ENCODE measurements at places on chromosomes 1 and 21.

GRCh38 chr1:25800703-25801377 is 847 bp downstream of the SELENON start:
- DNase-seq: no peak

DNA sequence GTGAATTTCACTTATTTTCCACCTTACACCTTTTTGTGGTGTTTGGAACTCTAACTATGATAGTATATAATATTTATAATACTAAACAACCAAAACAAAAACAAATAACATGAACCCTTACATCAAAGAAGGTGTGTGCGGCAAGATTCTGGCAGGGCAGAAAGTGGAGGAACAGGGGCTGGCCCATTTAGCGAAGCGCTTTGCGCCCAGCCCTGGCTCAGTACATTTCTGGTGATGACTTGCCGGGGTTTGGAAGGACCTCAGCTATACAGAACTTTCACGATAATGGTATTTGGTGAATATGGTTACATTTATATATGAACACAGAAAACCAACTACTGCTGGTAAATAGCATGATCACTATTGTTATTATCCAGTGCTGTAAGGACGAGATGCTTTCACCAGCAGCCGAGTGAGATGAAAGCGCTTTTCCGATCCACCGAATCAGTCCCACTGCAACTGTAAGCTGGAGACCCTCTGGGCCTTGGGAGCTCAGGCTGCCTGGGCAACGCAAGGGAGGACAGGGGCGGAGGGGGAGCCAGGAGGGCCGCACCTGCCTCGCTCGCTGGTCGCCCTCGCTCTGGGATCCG is 63.9 kb downstream of the CD247 start:
- DNase-seq: no peak

GRCh38 chr1:84344286-84344685 is 42.8 kb downstream of the SAMD13 start:
- no peak for DNase-seq

- no peak for DNase-seq
Measured at GRCh38 chr1:13756557-13757315, 56.7 kb downstream of the PRDM2 start.

GRCh38 chr1:154593390-154593789 is 14.6 kb downstream of the ADAR start:
- no peak for DNase-seq

DNA sequence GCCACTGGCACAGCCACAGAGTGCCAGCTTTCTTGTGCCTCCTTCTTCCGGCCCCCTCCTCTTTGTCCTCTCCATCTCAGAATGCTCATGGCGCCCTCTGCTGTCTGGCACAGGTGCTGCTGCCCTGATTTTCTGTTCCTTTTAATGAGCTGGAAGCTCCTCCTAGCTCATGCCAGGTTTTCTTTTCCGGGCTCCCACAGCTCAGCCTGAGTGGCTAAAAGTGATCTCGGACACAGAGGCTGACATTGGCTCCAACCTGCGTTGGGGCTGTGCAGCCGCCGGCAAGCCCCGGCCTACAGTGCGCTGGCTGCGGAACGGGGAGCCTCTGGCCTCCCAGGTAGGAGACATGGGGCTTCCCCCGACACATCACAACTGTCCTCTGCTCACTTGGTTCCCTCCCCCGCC is 18.7 kb downstream of the CNTN2 start:
- DNase-seq: peak; percentile 13

DNA sequence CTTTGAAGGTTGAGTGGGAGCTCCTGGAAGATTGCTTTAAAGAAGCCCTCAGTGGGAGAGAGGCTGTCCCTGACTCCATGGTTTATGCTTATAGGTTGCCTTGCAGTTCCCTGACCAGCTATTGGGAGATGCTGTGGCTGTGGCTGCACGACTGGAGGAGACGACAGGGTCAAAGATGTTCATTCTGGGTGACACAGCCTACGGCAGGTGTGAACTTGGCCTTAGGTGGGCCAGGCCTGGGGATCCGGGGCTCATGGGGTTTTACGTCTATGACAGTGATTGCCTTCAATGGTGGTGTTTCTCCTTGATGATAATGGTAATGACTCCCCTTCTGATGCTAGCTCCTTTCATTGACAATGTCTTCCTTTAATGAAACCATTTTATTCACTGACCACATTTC is 692 bp downstream of the DPH2 start:
- DNase-seq: no peak

- no peak for DNase-seq
Measured at GRCh38 chr1:7199077-7199779, 414.0 kb downstream of the CAMTA1 start.

GRCh38 chr1:24935615-24936484 is 5.8 kb upstream of the RUNX3 start:
- DNase-seq: no peak

GRCh38 chr1:33237579-33237978 is 18.7 kb upstream of the ZNF362 start:
- DNase-seq: no peak

DNA sequence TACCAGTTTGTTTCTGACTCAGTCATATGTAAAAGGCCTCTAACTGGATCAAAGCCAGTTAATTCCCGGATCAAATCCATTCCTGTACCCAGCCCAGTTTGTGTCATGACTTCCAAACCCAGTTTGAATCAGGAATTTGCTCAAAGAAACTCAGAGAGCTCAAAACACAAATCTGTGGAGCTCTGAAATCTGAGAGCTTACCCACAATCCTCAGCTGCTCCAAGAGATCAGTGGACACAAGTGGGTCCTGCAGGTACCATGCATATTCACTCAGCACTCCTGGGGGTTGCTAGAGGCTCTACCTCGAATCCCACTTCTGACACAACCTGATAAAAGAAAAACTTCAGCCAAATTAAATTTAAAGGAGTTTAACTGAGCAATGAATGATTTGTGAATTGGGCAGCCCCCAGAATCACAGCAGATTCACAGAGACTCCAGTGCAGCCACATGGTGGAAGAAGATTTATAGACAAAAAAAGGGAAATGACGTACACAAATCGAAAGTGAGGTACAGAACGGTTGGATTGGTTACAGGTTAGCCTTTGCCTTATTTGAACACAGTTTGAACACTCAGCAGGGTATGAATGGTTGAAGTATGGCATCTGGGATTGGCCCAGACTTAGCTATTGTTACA is 11.9 kb upstream of the MRPL55 start:
- DNase-seq: no peak

DNA sequence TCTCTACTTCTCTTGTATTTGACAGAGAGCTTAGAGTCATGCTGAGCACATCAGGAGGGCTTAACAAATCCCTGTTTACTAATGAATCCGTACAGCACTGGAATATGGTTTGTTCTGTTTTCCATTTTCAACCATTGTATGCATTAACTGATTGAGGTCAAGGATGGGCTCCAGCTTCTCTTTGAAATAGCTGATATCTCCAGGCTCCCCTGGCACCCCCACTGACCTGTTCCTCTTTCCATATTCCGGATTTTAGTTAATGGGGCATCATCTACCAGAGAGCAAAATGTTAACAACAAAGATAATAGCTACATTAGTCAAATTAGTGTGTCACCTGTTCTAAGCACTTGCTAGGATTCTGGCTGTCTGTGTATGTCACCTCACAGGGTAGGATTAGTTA is 57.6 kb downstream of the NENF start:
- DNase-seq: no peak

DNA sequence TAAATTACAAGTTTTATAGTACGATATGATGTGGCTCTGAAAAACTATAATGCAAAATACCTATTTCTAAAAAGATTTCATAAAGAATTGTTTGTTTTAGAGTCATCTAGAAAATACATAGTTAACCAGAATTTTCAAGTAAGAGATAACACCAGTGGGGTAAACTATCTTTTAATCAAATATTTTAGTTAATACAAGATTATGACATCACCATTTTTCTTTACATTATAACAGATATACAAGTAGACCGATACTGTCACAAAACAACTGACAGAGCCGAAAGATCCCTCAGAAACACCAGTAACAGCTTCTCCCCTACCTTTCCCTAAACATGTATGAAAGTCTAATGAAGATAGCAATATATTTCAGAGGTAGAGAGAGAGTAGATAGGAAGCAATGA is 54.2 kb downstream of the EPS15 start:
- DNase-seq: no peak

DNA sequence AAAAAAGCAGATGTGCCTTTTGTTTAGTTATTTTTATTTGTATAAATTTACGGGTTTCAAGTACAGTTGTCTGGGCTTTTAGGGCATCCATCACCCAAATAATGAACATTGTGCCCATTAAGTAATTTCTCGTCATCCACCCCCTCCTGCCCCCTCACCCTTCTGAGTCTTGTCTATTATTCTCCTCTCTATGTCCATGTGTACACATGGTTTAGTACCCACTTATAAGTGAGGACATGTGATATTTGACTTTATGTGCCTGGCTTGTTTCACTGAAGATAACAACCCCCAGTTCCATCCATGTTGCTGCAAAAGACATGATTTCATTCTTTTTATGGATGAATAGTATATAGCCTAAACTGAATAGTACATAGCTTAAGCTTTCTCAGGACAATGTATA is 189.2 kb downstream of the ZP4 start:
- DNase-seq: no peak

- no peak for DNase-seq
Measured at GRCh38 chr1:59139396-59139795, 157.5 kb upstream of the FGGY start.

- DNase-seq: no peak
Measured at GRCh38 chr21:23900727-23901126, 1706.6 kb downstream of the MRPL39 start.

GRCh38 chr1:7576946-7577657 is 194.0 kb upstream of the VAMP3 start:
- no peak for DNase-seq

DNA sequence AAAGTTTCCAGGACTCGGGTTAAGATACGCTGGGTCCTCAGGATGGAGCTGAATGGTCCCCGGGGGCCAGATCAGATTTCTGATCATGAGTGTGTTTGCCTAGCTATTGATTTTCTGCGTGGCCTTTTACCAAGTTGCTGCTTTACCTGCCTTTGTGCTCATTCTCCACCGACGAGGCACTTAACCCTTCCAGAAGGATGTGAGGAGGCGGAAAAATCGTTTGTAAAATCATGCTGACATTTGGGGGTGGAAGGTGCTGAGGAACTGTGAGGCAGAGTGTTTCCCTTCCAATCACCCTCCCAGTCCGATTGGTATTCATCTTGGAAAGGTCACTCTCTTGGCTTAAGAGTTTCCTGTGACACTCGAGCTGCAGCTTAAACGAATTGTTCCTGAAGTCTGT is 337.1 kb upstream of the KAZN start:
- no peak for DNase-seq

- DNase-seq: no peak
Measured at GRCh38 chr1:177897998-177898654, 71.7 kb downstream of the SEC16B start.

DNA sequence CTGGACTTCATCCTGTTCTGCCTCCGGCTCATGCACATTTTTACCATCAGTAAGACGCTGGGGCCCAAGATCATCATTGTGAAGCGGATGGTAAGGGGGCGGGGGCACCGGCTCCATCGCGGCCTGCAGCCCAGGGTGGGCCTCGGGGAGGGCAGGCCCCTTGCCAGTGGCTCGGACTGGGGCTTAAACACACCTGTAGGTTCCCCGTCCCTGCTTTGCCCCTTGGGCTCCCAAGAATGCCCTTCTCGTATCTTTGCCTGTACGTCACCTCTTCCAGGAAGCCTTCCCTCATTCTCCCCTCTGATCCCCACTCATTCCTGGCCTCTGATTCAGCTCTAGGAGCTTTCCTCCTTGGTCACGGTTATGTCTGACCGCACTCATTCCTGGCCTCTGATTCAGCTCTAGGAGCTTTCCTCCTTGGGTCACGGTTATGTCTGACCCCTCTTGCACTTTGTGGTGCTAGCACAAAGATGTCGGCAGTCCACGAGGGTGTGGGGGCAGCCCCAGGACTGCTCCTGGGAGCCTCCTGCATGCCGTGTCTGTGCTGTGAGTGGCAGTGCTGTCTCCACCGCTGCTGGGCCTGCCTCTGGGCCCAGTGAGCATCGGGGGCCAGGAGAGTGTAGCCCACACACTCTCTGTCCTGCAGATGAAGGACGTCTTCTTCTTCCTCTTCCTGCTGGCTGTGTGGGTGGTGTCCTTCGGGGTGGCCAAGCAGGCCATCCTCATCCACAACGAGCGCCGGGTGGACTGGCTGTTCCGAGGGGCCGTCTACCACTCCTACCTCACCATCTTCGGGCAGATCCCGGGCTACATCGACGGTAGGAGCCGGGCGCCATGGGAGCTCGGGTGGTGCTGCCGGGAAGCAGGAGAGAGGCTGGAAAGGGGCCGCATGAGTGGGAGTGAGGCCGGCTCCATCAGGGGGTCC is 49.1 kb upstream of the LRRC3 start:
- no peak for DNase-seq

GRCh38 chr1:61348025-61348665 is 265.8 kb downstream of the NFIA start:
- no peak for DNase-seq

DNA sequence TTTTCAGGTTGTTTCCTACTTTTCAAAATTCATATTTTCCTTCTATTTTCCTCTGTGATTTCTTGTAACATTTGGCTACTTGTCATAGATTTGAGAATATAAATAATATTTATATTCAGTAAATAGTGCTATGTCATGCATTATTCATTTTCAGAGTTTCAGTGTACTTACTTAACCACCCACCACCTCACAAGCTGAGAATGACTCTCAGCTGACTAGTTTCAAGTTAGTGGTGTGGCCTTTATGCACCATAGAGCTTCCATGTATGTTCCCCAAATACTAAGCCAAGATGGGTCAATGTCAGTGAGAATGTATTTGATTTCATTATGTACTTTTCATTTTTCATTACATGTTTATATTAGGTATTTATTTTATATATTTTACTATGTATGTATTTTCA is 56.9 kb upstream of the RGS1 start:
- no peak for DNase-seq

DNA sequence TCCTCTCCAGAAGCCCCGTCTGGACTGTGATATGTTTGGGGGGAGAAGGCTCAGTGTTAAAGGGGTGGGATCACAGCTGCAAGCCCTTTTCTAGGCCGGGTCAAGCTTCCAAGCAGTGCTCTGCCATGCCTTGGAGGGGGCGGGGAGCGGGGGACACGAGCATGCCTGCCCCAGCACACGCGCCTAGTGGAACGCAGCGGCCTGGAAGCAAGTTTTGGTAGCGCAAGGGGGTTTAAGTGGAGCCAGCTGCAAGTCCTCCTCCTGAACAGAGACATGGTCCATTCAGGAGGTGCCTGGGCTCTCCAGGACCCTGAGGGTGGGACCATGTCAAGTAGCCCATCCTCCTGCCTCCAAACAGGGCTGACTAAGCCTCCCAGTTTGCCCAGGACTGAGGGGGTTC is 112.2 kb downstream of the CASZ1 start:
- no peak for DNase-seq

- DNase-seq: no peak
Measured at GRCh38 chr21:33308586-33309490, 15.9 kb upstream of the IFNAR1 start.

GRCh38 chr1:13675151-13675651 is 24.8 kb upstream of the PRDM2 start:
- no peak for DNase-seq

DNA sequence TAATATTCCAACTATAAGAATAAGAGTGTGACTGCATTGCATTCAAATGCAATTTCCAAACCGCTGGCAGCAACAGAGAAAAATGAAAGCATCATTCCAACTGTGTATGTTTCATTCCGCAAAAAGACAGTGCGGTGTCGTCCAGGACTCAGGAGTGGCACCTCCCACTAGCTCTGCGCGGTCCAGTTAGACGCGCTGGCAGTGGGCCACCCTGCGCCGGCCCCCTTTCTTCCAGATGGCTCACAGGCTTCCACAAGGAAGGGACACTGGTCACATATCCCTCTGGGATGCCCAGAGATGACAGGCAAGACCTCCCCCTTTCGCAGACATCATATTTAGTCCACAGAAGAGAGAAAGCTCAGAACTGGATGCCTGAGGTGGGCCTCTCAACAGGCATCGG is 11.9 kb downstream of the WRAP73 start:
- no peak for DNase-seq

- no peak for DNase-seq
Measured at GRCh38 chr1:9629445-9630201, 21.9 kb upstream of the PIK3CD start.
